NB4 (cell line): ENCODE measurements at places on chromosomes 5 and 9.

DNA sequence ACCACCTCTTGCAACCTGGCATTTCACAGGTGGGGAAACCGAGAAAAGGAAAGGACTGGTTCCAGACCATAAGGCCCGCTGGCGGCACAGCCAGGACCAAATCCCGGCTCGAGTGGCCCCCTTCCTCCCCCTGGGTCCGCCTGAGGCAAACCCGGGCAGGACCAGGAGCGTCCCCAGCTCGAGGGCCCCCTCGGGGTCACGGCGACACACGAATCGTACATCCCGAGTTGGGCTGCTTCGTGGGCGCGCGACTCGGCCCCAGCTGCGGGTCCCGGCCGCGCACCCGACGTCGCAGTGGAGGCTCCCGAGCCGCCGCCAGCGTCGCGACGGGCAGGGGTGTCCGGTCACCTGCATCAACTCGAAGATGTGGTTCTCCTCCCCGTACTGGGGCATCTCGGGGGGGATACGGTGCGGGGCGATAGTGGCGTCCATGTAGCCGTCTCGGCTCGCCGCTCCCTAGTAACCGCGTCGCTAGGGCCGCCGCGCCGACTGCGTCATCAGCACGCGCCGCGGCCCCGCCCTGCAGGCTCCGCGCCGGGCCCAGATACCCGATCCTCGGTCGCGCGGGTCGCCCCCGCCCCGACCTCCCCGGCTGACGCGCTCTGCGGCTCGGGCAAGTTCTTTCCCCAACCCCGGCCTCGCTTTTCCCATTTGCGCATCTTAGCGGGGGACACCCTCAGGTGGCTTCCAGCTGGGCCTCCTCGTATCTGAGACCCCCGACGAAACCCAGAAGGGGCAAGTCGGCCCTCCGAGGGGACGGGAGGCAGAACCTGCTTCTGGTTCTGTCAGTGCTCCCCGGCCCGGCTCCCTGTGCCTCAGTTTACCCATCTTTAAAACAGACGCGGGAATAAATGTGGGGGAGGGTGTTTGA is at the start of gene AK8:
AK8 (minus strand) TSS at position 461 of the 871 bp plus-strand sequence; CDS start at position 432, 29 bp downstream.
- peak; percentile 79 for DNase-seq

- no peak for DNase-seq
Measured at GRCh38 chr5:134420343-134420742, 8.7 kb upstream of the CDKN2AIPNL start.

DNA sequence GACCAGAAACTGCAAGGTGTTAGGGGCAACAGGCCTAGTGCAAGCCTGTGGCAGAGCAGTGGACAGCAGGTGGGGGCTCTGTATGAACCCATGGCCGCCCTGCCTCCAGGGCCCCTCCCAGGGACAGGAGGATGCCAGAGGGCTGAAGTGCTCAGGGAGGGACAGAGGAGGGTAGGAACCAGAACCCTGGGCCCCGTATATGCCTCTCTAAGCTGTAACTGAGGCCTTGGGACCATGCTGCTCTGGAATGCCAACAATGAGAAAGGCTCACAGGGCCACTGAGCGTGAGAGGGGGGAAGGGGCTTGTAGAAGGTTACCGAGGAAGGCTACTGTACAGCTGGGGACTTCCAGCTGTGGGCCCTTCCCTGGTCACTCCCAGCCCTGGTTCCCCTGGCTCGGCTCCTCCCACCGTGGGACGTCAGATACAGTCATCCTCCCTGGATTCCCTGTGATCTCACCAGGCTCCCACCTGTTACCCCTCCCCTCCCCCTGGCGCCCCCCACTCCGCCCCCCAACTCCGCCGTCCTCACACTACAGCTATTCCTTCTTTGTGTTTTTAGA is 21.1 kb downstream of the AQP7 start:
- DNase-seq, result no peak

DNA sequence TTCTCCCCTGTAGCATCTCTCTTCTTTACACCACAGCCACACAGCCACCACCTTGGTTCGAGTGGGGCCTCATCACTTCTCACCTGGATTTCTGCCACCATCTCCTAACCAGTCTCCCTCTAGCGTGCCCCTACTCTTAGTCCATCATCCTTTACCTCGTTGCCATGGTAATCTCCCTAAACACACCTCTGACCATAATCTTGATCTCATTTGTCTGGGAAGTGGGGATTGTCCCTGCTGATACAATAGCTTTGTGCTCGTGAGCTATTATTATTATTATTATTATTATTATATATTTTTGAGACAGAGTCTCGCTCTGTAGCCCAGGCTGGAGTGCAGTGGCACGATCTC is 76.5 kb upstream of the HSPA9 start:
- DNase-seq, result no peak

- peak; percentile 83 for DNase-seq
Measured at GRCh38 chr9:136799854-136800657, 3.9 kb downstream of the CCDC183 start.

DNA sequence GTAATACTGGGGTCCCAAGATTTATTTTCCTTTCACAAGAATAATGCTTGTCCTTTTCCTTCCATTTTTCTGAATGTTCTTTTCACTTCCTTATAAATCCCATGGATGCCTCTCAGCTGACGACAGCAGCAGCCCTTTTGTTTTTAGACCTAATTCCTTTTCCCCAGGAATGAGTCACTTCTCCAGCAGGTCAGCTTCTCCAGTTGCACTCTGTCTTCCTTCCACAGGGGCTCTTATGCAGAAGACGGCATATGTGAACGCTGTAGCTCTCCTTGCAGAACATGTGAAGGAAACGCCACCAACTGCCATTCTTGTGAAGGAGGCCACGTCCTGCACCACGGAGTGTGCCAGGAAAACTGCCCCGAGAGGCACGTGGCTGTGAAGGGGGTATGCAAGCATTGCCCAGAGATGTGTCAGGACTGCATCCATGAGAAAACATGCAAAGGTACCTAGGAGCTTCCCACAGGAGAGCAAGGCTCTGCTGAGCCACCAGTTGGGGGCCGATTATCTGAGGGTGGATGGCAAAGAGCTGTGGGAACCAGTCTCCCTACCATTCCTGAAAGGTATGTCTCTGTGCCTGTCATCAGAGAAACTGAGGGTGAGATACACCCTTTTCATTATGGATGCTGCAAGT is 72.9 kb downstream of the RFK start:
- no peak for DNase-seq
